Activated CD8-positive, alpha-beta memory T cell treated with anti-CD3 and anti-CD28 coated beads for 1 hour (primary cell): ENCODE measurements at places on chromosomes 1 and 21.

DNA sequence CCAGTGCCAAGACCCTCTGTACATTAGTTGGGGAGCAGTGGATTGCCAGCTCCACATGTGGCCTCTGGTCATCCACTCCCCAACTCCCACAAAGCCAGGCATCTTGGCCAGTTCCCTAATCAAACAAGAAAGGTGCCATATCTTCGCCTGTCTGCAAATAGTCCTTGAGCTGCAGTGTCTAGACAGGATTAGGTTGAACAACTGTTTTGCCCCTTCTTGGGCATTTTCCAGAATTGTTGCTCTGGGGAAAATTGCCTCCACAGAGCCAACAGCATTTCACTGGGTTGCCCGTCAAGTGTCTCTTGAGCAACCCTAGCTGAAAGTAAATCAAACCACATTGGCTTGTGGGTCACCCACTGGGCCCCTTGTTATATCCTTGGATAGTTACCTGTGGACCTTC, 109.3 kb downstream of the GDAP2 start:
- DNase-seq, result no peak

DNA sequence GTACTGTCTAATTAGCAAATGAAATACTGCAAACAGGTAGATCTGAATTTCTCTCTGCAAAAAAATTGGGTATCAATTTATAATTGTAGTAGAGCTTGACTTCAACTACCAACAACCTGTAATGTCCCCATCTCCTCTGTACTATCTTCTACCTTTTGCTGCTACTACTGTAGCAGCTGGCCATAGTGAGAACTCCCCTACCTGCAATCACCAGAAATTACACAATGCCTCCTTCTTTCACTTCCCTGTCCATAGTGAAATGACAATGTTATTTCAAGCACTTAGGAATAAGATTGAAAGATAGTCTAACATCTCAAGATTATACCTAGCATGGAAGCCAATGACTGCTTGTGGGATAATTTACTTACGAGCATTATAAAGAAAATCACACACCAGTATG, 100.4 kb downstream of the ACBD6 start:
- no peak for DNase-seq

- DNase-seq, result no peak
Measured at GRCh38 chr21:43884012-43884860, 19.2 kb downstream of the AGPAT3 start.

GRCh38 chr1:246680696-246681130, 43.5 kb upstream of the SCCPDH start:
- DNase-seq, result no peak

GRCh38 chr1:185679220-185679619, 55.0 kb upstream of the HMCN1 start:
- DNase-seq, result no peak

DNA sequence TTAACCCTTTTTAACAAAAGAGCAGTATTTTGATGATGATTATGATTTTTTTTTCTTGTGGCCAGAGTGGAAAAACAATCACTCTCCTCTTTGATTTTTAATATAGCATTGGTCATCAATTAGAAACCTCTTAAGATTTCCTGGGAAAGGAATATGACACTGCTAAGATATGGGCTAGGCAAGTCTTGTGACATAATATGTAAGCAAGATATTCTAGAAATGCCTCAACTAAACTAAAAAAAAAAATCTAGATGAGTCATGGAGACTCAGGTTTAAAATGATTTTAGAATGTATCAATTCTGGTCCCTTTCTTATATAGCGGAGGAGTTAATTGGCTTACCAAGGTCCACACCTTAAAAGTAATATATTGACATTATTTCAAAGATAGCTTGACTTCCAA, 60.3 kb upstream of the JUN start:
- no peak for DNase-seq

GRCh38 chr1:207115269-207115668, 11.2 kb downstream of the C4BPA start:
- no peak for DNase-seq

GRCh38 chr21:28294051-28294450, 698.6 kb downstream of the LTN1 start:
- DNase-seq, result no peak

- DNase-seq, result no peak
Measured at GRCh38 chr1:187413405-187414169, 584.8 kb downstream of the PLA2G4A start.

GRCh38 chr1:94305704-94306103, 68.3 kb upstream of the ARHGAP29 start:
- no peak for DNase-seq

DNA sequence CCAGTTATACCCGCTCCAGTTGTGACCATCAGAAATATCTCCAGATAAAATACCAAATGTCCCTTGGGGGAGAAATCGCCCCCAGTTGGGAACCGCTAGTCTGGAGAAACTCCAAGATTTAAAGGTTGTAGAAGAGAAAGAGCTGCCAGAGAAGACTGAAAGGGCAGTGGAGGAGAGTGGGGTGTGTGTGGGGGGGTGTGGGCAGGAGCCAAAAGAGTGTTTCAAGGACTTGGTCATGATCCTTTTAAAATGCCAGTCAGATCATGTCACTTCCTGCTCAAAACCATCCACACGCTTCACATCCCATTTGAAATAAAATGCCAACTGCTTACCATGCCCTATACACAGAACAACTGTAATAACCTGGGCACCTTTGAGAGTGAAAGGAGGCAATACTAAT, 3.4 kb upstream of the HEYL start:
- DNase-seq, result no peak

GRCh38 chr1:244318078-244318477, 133.6 kb downstream of the ADSS2 start:
- DNase-seq, result no peak

DNA sequence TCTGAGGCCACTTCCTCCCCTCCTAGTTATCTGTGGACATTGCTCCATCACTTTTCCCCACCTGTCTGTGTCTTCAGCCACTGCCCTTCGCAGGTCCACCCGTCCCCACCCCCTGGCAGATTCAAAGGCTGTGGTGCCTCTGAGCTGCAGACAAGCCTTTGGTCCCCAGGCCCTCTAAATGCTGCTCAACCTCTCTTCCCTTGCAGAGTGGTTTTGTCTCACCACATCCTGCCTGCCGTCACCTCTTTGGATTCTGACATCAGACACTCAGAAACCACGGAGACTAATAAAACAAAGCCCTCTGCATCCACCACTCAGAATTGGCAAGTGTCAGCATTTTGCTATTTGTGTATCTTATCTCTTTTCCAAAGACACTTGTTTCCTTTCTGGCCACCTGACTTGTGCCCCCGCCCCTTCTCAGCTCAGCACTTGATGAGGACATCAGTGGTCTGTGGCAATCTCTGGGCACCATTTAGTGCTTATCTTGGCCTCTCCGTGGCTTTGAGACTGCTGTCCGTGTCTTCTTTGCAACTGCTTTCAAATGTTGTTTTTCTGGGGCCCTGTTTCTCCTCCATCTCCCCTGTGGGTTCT, 7.7 kb downstream of the CNIH3 start:
- DNase-seq, result peak; percentile 23

- DNase-seq, result no peak
Measured at GRCh38 chr1:153697191-153698019, 18.9 kb downstream of the NPR1 start.

- no peak for DNase-seq
Measured at GRCh38 chr21:23801292-23801691, 1806.0 kb downstream of the MRPL39 start.

- peak; percentile 54 for DNase-seq
Measured at GRCh38 chr1:201408176-201408833, 9.2 kb upstream of the LAD1 start.

- no peak for DNase-seq
Measured at GRCh38 chr1:64887689-64888217, 78.6 kb downstream of the JAK1 start.

- no peak for DNase-seq
Measured at GRCh38 chr1:223245411-223245810, 102.4 kb upstream of the TLR5 start.

- no peak for DNase-seq
Measured at GRCh38 chr1:116680752-116681151, 13.2 kb upstream of the IGSF3 start.

DNA sequence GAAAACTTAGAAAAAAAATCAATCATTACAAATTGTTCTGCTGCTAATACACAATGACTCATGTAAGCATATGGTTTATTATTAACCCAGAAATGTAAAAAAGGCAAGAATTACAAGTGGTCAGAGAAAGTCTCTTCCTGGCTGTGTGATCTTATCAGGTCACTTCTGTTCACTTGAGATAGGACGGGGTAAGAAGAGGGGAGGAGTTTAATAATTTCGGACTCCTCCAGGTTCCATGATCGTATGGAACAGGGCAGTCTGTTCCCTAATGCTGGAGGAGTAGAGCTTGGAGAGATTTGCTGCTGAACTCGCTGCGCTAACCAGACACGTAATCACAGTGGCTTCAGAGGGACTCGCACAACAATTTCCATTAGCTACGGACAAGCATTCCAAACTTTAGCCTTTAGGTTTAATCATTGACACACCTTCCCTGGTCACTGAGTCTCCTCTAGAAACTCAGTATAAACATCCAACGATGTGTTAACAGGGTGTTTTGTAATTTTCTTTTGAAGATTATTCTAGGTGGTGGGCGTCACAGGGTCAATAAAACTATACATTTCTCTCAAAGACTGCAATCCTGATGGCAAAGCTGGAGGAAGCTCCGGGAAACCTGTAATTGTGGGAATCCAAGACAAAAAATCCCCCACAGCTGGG, 1.3 kb downstream of the CRYZ start:
- no peak for DNase-seq

- no peak for DNase-seq
Measured at GRCh38 chr1:175197531-175197930, 5.0 kb upstream of the KIAA0040 start.
